ENCODE measurements at places on chromosomes 13 and 19.
A peak's percentile ranks its signal among the peaks of the same experiment; 100 is the strongest.

- no peak for DNase-seq
Observed at GRCh38 chr19:35786299-35787160, 11.2 kb downstream of the ARHGAP33 start.

DNA sequence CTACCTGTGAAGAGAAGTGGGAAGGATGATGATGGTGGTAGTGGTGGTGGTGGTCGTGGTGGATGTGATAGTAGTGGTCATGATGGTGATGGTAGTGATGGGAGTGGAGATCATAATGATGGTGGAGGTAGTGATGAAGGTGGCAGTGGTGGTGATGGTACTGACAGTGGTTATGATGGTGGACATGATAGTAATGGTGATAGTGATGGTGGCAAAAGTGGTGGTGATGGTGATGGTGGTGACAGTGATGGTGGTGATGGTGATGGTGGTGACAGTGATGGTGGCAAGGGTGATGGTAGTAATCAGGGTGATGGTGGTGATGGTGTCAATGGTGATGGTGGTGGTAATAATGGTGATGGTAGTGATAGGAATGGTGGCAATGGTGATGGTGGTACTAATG, 26.2 kb downstream of the MBD3L2B start:
- no peak for DNase-seq

DNA sequence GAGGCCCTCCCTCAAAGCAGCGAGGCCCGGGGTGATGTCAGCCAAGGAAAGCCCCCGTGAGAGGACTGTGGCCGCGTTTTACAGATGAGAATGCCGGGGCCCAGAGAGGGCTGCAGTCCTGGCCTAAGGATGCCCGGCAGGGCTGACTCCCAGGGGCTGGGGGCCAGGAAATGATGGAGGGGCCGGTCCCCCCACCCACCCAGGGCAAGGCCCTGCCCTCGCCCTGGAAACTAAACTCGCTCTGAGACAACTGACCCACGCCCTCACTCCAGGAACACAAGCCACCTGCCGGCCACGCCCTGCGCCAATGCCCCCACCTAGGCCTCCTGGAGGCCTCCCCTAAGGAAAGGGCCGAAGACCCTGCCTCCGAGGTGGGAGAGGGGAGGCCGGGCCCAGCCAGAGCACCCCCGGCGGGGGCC, 7.2 kb downstream of the ZBTB7A start:
- DNase-seq: no peak

DNA sequence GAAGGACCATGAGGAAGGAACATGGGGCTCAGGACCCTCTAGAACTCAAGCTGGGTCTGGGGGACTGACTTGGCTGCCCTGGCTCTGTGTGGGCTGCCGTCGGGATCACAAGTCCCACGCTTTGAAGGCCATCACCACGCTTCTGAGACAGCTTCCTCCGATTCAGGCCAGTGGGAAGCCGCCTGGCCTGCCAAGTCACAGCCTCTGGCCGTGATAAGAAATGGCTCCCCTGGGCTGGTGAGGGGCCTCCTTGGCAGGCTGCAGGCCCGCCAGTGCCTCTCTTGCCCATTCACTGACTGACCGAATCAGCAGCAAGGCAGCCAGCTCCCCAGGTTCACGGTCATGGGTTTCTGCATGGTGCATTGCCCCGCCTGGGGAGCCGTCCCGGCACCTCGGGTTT, 48.8 kb downstream of the COMP start:
- no peak for DNase-seq

DNA sequence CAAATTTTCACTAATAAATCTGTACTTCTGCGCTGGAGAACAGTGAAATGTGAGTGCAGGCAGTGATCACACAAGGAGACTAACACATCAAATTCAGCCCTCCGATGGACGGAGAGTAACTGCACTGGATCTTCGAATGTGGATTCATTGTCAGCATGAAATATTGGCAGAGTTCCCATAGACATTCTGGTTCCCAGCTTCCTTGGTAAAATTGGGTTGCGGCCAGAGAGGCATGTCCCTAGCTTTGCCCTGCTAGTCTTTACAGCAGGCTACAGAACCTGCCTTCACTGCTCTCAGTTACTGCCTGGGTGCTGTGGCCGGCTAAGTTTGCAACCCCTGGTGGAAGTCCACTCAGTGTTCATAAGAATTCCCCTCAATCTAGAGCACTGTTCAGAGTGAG, 32.3 kb upstream of the UQCRFS1 start:
- no peak for DNase-seq

DNA sequence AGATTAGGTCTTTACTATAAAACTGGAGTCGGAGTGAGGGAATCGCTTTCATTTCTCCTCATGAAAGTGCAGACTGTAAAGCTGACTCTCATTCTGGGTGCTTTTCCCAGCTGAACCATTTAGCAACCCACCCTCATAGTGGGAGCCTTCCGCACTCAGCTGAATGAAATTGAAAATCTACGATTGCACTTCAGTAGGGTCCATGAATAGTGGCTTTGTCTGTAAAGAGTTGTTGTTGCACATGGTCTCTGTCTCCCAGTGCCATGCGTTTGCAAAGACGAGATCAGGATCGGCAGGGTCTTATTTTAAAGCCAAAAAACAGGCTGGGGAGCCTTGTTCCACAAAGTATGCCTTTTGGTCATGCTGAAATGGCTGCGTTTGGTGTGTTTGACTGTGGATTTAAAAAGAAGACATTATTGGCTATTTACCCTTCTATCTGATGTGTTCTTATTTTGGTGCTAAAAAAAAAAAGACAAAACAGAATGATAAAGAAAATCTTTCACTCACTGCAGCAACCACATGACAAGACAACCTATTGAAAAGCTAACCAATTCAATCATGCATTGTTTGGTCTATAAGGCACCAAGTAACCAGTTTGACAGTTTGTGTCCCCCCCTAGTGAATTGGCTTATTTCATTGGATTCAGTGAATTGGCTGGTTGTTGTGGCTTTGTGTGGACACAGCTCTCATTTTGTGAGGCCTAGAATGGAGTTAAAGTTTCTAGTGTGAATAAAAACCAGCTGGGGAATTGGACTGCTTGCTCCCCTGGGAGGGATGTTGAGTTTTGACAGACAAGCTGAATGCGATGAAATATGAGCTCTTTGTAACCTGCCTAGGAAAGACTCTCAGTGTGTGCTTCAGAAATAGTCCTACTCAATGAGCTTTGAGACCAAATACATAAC, 65.6 kb downstream of the ARHGAP35 start:
- no peak for DNase-seq

DNA sequence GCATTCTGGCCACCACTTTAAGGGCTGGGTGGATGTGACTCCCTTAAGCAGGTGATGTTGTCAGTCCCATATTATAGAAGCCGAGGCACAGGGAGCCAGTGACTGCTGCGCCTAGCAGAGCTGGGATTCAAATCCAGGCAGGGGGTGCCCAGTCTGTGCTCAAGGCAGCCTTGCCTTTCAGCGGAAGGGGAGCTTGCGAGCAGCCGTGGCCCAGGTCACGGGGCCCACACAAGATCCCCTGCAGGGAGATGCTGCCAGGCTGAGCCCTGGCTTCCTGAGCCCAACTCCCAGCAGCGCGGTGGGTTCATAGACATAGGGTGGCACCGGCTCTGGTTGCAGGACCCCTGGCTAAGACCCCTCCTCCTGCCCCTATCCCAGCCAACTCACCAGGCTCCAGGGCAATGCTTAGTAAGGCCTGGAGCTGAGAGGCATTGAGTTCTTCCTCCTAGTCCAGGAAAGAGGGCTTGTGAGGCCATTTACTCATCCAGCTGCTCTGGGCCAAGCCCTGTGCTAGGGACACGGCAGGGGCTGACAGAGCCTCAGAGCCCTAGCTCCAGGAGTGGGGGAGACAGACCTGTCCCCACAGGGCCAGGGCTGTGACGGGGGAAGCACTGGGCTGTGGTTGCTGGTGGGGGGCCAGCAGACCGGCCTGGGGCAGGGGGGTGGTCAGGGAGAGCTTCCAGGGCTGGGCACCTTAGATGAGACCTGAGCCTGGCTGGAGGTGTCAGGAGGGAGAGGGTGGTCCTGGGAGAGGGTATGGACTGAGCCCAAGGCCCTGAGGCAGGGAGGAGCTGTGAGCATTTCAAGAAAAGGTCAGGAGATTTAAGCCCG, 9.6 kb downstream of the CAPN12 start:
- DNase-seq: no peak

DNA sequence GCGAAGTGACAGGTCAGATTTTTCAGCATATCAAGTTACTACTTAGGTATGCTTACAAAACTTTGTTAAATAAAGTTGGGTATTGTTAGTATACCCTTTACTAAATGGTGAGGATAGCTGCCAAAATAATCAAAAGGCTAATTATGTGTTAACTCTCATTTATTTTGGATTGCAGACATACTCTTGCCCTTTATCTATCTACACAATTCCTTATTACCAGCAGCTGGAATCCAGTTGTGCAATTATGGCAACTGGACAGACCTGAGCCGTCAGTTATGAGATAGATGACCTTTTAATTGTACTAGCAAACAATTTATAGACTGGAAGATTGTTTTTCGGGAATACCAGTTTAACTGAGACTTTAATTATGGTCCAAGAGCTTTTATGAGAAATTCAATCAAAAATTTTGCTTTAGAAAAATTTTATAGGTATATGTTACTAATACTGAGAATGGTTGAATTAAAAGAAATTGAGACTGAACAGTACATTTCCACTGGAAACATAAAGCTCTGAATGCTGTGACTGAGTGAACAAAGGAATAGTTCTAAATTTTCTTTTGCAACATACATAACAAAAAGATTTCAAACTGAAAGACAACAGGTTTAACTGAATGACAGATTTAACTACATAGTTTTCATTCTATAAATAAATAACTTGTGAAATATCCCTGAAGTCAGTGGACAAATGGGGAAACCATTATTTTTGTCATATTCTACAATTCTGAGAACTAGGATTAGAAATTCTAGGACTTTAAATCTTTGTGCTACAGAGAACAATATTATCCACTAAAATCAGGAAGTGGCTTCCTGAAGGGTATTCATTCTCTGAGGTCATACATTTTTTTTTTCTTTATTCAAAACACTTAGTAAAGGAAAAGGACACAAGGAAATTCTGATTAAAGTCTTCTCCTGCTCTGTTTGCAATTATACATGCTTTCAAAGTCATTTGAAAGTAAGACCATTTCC, 97.4 kb downstream of the ZC3H13 start:
- no peak for DNase-seq

GRCh38 chr19:44748426-44749254, at the start of gene BCL3:
BCL3 (plus strand) TSS chr19:44748708; CDS start chr19:44748791, 83 bp downstream.
- DNase-seq: peak; percentile 84

DNA sequence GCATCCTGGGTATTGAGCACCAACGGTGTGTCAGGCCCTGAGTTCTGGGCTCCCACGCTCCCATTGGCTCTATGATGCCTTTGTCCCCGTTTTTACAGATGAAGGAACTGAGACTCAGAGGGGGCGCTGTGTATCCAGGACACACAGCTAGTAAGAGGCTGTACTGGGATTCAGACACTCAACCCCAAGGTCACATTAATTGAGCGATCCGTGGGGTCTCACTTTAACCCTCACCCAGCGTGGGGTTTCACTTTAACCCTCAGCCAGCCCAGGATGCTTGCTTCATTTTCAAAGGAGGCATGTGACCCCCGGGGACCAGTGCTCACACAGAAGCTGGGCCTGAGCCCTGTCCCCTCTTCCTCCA, 42.6 kb downstream of the CYP4F22 start:
- DNase-seq: no peak

DNA sequence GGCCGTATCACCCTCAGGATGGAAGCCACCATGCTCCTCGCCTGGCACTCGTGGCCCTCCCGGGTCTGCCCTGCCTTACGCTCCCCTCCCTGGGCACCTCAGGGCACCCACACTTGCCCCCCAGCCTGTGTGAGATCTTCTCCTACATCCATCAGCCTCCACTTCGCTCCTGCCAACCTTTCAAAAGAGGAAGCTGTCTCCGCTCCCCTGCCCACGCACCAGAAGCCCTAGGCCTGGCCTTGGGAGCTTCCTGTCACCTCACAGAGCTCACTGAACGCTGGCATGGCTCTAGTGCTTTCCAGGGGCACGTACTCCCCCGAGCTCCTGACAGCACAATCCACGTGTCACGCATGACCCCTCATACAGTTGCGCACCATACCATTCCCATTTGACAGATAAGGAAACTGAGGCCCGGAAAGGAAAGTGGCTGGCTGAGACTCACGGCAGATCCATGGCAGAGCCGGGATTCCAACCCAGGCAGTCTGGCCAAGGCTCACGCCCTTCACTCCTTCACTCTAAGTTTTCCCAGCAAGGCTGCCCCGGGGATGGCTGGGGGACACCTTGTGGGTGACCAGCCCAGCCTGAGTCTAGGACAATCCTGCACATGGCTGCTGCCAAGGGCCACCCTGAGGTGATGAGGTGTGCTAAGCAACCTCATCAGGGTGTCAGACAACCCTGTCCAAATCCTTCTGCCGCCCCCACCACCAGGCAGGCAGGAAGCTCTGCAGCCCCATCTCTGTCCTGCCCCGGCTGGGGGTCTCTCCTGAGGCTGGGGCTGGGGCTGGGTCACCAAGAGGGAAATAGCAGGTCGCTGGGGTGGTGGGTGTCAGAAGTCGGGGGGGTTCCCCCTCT, 19.3 kb downstream of the PPP1R12C start:
- DNase-seq: no peak

DNA sequence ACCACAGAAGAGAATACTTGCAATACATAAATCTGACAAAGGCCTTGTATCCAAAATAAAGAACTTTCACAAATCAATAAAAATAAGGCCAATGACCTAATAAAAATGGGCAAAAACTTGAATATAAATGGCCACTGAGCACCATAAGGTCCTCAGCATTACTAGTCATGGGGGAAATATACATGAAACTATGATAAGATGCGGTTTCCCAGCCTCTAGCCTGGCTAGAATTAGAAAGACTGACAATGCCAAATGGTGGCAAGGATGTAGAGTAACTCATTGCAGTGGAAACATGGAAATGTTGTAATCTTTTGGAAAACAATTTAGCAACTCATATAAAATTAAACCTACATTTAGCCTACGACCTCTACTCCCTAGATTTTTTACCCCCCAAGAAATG, 227.1 kb downstream of the GGACT start:
- no peak for DNase-seq

DNA sequence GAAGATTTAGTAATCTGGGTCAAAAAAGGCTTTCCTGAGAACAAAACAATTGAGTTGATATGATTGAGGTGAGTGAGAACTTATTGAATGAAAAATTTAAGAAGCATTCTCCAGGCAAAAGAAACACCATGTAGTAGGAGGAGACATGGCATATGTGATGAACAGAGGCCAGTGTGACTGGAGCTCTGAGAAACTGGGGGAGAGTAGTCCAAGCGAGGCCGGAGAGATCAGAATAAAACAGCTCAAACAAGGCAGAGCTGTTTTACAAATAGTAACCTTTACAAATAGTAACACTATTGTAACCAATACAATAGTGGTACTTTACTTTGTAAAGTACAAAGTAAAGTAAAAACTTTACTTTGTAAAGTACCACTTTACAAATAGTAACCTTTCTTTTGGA, 1159.1 kb downstream of the PCDH9 start:
- no peak for DNase-seq

GRCh38 chr19:13579388-13580060, 73.2 kb upstream of the CACNA1A start:
- no peak for DNase-seq

- no peak for DNase-seq
Observed at GRCh38 chr19:28066161-28066560, 1146.8 kb downstream of the UQCRFS1 start.

DNA sequence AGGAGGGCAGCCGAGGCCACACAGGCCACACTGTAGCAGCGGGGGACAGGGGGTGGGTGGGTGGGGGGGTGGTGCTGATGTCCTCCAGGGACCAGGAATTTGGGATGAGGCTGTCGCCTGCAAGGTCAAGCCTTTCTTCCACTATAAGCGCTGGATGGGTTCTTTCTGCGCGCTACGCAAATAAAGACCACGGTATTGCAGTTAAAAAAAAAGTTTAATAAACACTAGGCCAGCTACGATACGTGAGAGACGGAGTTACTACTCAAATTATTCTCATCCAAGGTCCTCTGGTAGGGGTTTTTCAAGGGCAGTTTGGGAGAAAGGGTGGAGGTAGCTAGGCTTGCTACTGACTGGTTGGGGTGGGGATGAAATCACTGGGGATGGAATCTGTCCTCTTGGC, 508 bp upstream of the ZNF44 start:
- no peak for DNase-seq
